ENCODE measurements at places on chromosomes 6 and 20. TPM values are rescaled to one million over a fixed set of nuclear protein-coding genes. Genes with fewer than 3 reads are reported as not detected.

DNA sequence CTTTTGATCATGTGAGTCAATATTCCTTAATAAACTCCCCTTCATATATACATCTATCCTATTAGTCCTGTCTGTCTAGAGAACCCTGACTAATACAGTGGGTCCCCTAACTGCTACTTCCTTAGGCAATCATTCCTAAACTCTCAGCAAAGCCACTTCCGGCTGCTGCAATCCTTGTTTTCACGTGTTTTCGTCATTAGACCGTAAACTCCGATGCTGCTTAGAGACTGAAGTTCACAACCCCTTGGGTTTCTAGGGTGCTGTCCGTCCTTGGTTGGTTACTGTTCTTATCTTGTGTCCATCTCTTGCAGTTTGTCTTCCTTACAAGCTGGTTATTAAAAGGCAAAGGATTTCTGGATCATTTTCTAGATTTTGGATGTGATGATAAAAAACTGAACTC is 106.4 kb downstream of the GMPR start:
- no peak for DNase-seq

DNA sequence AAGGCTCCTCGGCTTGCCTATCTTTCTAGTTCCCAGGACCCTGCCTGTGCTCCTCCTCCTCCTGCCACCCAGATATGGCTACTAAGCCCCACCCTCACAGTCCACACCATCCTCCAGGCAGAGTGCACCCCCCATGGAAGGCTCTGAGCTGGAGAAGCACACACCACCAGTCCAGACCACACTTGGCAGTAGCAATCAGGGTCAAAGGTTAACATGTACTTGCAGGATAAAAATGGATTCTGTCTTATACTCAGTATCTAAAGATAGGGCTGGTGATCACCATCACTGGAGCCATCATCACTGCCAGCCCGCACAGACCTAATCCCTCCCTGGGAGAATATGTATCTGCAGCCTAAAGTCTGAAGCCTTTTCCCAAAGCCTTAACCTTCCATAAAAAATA is 83.4 kb downstream of the PRKN start:
- no peak for DNase-seq

GRCh38 chr6:132348231-132348630 is 53.0 kb downstream of the MOXD1 start:
- no peak for DNase-seq

DNA sequence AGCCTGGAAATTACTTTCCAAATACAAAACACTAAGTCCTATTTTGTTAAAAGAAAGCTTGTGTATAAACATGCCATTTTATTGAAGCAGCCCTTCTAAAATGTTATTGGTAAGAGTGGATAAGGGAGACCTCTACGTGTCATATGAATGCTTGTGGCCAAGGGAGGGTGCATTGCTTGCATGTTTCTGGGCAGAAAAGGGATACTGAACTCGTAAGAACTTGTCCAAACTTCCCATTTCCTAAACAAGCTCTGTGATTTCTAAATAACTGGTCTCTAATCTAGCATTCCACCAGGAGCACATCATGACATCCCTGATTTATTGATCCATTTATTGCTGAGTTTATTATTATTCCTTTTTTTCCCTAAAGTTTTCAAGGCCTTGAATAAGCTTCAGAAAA is 474.1 kb downstream of the CD109 start:
- no peak for DNase-seq

DNA sequence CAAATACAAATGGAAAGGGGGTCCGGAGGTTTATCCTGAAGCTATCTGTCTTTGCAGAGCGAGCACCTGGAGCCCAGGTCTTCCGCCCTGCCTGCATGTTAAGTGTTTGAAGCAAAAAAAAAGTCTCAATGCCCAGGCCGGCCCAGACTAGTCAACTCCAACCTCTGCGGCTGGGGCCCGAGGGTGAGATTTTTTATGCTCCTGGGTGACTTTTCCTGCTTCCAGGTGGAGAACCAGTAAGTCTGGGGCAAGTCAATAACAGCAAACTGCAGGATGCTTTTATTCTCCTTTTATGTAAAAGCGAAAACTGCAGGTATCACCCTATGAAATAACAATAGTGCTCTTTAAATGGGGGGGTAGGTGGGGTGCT is 2.0 kb upstream of the ZBP1 start:
- DNase-seq, result no peak

GRCh38 chr20:24277196-24277595 is 192.2 kb upstream of the SYNDIG1 start:
- DNase-seq, result no peak

The GMPR gene
- polyA plus RNA-seq, result 21.6 TPM

DNA sequence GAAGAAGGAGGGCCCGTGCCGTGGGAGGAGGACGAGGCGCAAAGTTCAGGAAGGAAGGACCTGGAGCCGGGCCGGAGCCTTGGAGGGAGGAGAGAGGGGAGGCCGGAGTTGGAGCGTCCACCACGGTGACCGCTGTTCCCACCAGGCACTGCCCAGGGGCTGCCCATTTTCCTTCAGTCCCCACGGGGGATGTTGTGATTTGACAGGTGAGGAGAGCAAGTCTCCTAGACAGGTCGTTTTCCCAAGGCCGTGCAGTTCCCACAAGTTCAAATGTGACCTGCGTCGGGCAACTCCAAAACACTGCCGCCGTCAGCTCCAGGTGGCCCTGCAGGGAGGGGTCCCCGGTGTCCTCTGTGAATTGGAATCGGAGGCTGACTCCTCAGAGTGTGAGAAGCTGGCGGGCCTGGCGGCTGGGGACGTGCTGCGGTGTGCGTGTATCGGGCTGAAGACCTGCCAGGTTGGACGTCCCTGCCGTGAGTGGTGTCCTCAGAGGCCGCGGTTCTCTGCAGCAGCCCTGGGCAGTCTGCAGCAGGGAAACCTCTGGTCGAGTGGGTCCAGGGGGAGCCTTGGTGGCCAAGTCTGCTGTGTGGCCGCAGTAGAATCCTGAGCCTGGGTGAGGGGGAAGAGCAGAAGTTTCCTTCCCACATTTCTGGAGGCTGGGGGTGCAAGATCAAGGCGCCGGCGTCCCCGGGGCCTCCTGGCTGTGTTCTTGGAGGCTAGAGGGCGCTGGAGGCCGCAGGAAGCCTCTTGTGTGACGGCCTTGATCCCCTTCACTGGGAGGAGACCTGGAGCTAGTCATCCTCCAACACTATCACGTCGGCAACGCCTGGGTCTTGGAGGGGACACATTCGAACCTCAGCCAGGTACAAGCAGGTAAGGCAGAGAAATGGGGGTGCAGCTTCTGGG is 115.1 kb upstream of the FRMD1 start:
- DNase-seq, result no peak

The ANKEF1 gene
- polyA plus RNA-seq, result 1.1 TPM

DNA sequence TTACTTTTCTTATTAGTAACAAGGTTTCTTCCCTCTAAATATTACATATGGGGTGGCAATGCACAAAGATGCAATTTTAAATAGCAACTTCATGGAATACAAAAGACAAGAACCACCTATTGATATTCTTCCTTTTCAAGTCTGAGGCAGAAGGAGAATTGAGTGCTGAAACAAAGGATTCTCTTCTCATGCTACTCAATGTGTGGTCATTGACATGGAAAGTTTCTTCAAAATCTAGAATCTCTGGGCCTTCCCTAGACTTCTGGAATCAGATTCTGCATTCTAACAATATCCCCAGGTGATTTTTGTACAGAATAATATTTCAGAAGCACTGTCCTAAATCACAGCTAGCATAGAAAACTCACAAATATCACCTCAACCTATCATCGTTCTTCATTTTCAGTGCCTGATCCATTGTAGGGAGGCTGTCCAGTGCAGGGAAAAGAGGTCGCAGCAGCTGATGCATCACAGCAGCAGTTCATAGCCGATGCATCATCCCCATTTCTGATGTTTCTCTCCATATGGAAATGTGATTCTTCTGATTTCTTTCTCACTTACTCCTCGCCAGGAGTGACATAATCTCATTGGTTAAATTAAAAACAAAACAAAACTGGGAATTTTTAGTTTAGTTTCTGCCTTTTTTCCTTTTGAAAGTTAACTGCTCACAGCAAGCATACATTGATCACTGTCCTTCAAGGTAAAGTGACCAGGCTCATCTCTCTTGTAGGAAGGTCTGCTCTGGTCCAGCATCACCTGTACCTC is 139.5 kb upstream of the FAM83B start:
- no peak for DNase-seq

DNA sequence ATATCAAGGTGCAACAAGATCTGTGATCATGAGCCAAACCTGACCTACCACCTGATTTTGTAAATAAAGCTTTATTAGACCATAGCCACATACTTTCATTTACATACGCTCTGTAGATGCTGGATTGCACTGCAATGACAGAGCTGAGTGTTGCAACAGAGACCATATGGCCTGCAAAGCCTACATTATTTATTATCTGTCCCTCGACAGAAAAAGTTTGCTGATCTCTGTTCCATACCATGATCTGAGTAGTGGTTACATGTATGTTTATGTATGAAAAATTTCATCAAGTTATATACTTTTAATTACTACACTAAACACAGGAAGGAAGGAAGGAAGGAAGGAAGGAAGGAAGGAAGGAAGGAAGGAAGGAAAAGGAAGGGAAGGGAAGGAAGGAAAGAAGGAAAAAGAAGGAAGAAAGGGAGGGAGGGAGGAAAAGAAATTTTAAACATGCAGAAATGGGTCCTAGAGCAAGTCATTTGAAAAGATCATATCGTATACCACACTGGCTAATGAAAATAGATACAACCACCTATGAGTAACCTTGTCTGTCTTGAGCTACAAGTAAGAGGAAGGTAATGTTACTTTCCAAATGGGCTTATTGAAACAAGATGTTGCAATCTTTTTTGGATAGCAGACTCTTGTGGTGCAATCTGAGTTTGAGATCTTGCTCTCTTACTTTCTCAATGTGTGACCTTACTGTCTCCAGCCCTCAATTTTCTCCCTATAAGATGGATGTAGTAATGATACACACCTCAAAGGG is 441.0 kb downstream of the KIF16B start:
- DNase-seq, result no peak

GRCh38 chr20:57451795-57452661 is 60.8 kb downstream of the RBM38 start:
- DNase-seq, result no peak

The PDE7B gene
- polyA plus RNA-seq, result 10.0 TPM

The POPDC3 gene
- polyA plus RNA-seq, result 88.3 TPM

The PPP1R3G gene
- not detected for polyA plus RNA-seq

- peak; percentile 24 for DNase-seq
Observed at GRCh38 chr6:76876922-76877553, 586.3 kb downstream of the HTR1B start.

DNA sequence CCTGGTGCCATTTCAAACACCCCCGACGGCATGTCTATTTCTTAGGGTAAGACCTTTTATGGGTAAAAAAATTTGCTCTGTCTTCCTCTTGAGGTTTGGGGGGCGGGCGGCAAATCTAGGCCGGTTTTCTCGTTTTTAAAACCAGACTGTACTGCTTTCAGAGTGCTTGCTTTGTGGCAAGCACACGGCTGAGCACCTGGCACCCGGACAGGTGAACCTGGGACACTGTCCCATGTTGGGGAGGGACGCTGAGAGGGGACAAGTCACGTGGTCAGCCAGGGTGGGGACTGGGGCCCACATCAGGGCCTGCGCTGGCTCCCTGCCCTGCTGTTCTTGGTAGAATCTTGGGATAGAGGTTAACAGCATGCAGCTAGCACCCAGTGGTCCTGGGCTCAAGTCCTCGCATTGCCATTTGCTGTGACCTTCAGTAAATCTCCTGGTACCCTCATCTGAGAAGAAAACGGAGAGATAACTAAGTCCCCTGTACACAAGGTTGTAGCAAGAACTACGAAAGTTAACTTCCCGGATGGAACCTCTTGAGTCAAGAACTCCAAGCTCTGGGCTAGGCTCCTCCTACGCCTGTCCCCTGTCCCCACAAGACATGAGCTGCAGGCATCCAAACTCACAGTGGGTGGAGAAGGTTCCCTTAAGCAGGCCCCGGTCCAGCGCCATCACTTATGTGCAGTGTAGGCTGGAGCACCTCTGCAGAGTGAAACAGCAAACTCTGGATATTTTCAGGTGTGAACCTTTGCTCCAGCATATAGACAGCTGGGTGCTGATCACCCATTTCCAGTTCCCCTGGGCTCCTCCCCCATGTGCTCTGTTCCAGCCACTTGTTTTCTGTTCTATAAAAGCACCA is 41.7 kb downstream of the PMEPA1 start:
- DNase-seq, result no peak

- DNase-seq, result no peak
Observed at GRCh38 chr20:52365688-52366087, 174.1 kb upstream of the ZFP64 start.

GRCh38 chr6:135144673-135145062 is 36.4 kb upstream of the MYB start:
- DNase-seq, result no peak

The ANKRD6 gene
- 10.4 TPM for polyA plus RNA-seq

- no peak for DNase-seq
Observed at GRCh38 chr20:32535953-32536823, 48.9 kb downstream of the NOL4L start.

All from muscle of arm (tissue), 14 donors.